ENCODE measurements at places on chromosomes 3 and 15.

DNA sequence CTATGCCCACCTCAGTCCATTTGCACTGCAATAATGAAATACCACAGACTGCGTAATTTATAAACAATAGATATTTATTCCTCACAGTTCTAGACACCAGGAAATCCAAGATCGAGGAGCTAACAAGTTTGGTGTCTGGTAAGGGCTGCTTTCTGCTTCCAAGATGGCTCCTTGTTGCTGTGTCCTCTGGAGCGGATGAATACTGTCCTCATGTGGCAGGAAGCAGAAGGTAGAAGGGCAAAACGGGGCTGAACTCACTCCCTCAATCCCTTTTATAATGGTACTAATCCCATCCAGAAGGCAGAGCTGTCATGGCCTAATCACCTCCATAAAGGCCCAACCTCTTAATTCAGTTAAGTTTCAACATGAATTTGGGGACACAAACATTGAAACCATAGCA is 75.3 kb downstream of the P2RY1 start:
- DNase-seq = no peak

DNA sequence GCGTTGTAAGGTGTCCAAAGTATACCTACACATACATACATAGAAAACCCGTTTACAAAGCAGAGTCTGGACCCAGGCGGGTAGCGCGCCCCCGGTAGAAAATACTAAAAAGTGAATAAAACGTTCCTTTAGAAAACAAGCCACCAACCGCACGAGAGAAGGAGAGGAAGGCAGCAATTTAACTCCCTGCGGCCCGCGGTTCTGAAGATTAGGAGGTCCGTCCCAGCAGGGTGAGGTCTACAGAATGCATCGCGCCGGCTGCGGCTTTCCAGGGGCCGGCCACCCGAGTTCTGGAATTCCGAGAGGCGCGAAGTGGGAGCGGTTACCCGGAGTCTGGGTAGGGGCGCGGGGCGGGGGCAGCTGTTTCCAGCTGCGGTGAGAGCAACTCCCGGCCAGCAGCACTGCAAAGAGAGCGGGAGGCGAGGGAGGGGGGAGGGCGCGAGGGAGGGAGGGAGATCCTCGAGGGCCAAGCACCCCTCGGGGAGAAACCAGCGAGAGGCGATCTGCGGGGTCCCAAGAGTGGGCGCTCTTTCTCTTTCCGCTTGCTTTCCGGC is 318.6 kb downstream of the FGF12 start:
- no peak for DNase-seq

GRCh38 chr3:30581067-30581585 is 25.3 kb upstream of the TGFBR2 start:
- no peak for DNase-seq

DNA sequence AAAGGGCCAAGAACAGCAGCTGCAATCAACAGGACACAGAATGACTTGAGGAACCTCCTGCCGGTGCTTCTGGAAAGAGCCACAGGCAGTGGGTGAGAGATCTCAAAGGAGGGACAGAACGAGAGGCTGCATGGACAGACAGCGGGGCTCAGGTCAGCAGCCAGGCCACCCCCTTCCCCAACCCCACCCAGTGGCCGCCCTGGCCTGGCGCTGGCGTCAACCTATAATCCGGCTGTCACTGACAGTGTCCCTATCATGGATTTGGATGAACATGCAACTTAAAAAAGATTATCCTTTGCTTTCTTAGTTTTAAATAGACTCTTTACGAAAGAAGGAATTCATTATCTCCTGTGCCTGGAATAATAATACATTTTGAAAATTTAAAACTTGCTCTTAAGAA is 54.1 kb downstream of the TRPM1 start:
- no peak for DNase-seq

GRCh38 chr3:69784954-69785514 is 45.8 kb downstream of the MITF start:
- DNase-seq = no peak

DNA sequence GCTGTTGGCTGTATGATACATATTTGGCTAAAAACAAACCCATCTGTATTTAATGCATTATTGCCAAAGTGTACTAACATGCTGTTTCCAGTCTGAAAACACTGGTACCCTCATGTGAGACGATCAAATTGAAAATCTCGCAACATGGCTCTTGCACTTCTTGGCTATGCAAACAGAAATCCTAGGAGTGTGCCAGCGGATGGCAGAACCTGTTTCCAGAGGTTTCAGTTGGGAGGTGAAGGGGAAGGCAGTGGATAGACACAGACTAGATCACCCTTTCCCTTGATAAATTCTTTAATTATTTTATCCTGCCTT is 350.3 kb downstream of the TUSC7 start:
- no peak for DNase-seq

Measured in stimulated activated CD4-positive, alpha-beta T cell treated with anti-CD3 and anti-CD28 coated beads, Interleukin-1b, Interleukin-23, amount 100 ng/mL, for 48 hours (primary cell).